NCI-H2029 treated with DMSO at 0.1 percent for 48 hours (cell line): ENCODE measurements at places on chromosomes 12 and 14.

DNA sequence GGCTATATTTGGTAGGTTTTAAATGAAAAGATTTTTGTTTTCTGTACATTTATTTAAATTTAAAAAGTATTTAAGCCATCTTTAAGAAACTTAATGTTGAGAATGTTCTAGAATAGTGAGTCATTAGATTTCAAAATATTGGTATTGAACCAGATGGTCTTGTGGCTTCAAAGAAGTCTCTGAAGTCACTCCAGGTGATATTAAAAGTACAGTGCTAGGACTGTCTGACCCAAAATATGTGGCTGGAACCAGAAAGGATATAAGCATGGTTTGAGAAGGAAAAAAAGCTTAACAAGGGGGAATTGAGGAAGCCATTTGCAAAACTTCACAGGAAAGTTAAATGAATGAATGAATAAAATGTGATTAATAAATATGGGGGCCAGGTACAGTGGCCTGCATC, 28.7 kb upstream of the MDM2 start:
- DNase-seq = no peak

GRCh38 chr14:69079188-69079742, 73.7 kb downstream of the DCAF5 start:
- no peak for DNase-seq

- no peak for DNase-seq
Measured at GRCh38 chr14:73026243-73026844, 562 bp downstream of the ZFYVE1 start.

DNA sequence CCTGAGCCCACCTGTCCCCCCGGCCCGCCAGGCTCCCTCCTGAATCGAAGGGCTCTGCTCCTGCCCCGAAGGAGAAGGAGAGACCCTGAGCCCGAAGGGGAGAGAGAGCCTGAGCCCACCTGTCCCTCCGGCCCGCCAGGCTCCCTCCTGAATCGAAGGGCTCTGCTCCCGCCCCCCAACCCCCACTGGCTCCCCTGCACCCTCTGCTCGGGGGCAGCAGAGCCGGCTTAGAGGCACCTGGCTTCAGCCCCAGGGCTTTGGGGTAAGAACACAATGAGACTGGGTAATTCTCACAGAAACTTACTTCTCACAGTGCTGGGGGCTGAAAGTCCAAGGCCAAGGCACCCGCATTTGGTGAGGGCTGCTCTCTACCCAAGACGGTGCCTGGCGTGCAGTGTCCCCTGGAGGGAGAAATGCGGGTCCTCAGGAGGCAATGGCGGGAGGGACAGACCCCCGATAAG, 53.1 kb upstream of the FBRSL1 start:
- DNase-seq = no peak

GRCh38 chr12:1662761-1663439, 28.0 kb upstream of the ADIPOR2 start:
- DNase-seq = no peak
